ENCODE measurements at places on chromosomes 3 and 15.
A peak's percentile ranks its signal among the peaks of the same experiment; 100 is the strongest.

- no peak for DNase-seq
Observed at GRCh38 chr3:52794612-52795099, at the start of gene ITIH3. Gene ITIH3 (plus strand): TSS chr3:52794796. CDS start chr3:52794804, 8 bp downstream.

DNA sequence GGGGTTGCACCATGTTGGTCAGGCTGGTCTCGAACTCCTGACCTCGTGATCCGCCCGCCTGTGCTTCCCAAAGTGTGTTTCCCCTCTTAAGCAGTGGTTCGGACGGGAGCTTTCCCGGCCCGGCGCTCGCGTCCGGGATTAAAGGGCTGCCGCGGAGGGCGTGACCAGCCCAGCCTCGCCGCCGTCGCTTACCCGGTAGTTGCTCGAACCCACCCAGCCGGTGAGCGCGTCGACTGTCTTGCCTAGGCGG is 513 bp downstream of the CLASP2 start:
- DNase-seq = no peak

GRCh38 chr15:66965201-66965900 is 100.1 kb upstream of the SMAD3 start:
- no peak for DNase-seq

DNA sequence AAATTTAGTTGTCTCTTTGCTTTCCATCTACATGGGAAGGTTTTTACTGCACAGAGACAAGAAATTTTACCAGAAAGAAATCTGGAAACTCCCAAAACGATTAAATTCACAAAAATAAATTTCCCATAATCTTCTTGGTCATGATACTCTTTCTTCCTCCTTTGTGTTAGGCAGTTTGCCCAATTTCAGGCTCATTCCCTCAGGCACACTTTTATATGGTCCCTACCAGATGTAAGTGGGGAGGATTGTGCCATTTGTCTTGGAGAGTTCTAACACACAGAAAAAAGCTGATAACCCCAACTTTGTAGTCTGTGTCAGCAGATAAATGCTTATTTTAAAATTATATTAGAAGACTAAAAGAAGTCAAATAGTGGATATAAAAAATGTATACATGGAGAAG is 49.1 kb upstream of the CCDC50 start:
- DNase-seq = no peak

DNA sequence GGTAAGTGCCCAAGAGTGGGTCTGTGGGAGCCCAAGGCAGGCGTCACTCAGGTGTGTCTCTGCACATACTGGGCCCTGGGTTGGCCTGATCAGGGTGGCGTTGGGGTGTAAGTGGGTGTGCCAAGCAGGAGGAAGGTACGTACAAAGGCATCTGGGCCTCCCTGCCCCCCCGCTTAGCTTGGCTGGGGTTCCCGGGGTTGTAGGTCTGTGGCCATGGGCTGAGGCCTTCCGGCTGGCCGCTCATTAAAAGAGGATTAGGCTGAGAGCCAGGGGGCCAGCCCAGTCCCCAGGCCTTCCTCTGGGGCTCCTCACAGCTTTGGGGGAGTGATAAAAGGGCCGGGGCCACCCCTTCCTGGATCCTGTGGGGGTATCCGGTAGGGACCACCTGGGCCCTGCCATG is 13.3 kb downstream of the SEMA3F start:
- no peak for DNase-seq

GRCh38 chr15:71687902-71688508 is 122.3 kb upstream of the NR2E3 start:
- DNase-seq = no peak

DNA sequence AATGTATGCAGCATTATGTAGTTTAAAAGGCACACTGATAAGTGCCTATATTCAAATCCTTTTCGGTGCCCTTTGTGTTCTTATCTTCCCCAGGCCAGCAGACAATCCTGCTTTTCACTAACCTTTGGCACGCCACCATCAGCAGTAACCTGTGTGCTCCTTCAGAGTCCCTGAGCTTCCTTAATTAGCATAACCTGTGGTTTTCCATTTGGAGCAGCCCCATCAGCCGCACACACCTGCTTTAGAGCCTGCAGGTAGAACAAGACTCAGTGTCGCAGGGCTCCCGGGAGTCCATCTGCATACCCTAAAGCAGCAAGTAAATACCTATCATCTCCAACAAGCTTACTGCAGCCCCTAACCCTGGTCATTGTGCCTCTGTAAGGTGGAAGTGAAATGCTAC is 755.1 kb downstream of the ROBO2 start:
- no peak for DNase-seq

GRCh38 chr15:35603301-35603700 is 57.3 kb upstream of the DPH6 start:
- DNase-seq = peak; percentile 12

- no peak for DNase-seq
Observed at GRCh38 chr3:23112491-23112890, 90.6 kb upstream of the UBE2E2 start.

- DNase-seq = no peak
Observed at GRCh38 chr15:50562735-50563640, 16.5 kb upstream of the USP50 start.

- no peak for DNase-seq
Observed at GRCh38 chr15:25532269-25533140, 93.7 kb upstream of the UBE3A start.

DNA sequence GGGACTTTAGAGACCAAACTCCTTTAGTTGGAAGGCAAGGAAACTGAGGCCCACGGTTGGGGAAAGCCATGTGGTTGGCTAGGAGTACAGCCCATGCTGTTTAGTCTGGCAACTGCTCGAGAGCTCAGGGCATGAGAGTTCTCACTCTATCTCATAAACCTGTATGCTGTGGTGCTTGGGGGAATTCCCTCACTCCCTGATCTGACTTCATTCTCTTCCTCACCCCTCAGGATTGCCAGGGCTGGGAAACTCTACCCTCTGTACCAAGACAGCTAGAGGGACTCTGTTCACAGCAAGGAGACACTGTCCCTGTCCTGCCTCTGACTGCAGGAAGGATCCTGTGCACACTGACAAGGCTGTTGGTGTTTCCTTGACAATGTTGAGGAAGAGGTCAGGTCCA is 230.2 kb downstream of the ZNF621 start:
- DNase-seq = no peak

- DNase-seq = no peak
Observed at GRCh38 chr15:100033140-100033857, 300.1 kb upstream of the LYSMD4 start.

GRCh38 chr3:39809181-39809994 is at the start of gene MYRIP:
Gene MYRIP (plus strand): TSS chr3:39809609. CDS start chr3:39900817, 91,208 bp downstream.
- DNase-seq = peak; percentile 83

- DNase-seq = no peak
Observed at GRCh38 chr3:8001307-8001706, 500.3 kb upstream of the LMCD1 start.

DNA sequence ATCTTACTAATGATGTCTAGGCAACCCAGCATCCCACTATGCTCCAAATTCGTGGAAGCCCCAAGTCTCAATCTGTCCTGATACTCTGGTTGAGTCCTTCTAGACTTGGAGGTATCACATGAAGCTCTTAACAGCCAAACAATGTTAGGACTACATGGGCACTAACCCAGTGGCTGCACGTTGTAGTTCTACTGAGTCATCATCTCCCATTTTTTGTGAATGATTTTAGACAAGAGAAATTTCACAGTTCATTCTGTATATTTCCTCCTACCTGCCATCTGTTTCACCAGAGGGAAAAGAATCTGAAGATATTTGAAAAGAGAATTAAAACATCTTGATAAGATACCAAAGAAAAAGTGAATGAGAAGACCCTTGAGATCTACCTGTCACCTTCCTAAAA is 9.8 kb upstream of the WWTR1 start:
- DNase-seq = no peak

DNA sequence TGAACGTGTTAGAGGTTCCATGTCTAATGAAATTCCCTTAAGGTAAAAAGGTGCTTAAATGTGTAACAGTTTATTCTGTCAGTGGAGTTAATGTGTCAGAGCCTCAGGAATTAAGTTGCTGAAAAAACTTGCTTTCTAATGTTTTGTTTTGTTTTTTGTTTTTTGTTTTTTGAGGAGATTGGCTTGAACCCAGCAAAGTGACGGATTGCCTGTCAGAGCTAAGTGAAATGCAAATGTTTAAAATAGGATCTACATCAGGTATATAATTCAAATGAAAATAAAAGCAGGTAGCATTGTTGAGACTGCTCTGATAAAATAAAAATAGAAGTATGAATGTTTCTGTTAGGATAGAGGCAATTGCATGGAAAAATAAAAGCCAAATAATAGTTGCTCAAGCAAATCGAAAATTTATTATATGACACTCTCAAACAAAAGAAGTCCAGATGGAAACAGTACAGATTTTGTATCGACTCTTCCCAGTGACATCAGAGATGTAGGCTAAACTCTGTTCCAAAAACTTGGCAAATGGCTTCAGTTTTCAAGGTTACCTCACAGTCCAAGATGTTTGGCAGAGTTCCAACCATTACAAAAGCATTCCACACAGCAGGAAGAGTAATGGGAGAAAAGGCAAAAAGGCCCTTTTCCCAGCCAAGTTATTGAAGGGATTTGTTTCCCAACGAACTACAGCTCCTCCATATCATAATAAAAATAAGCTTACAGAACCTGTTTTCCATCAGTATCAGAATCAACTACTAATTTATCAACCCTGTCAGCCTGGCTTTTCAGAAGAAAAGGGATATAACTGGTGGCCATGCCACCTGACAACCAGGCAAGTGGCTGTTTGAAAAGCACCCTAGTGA is 291.0 kb downstream of the TBL1XR1 start:
- DNase-seq = no peak

DNA sequence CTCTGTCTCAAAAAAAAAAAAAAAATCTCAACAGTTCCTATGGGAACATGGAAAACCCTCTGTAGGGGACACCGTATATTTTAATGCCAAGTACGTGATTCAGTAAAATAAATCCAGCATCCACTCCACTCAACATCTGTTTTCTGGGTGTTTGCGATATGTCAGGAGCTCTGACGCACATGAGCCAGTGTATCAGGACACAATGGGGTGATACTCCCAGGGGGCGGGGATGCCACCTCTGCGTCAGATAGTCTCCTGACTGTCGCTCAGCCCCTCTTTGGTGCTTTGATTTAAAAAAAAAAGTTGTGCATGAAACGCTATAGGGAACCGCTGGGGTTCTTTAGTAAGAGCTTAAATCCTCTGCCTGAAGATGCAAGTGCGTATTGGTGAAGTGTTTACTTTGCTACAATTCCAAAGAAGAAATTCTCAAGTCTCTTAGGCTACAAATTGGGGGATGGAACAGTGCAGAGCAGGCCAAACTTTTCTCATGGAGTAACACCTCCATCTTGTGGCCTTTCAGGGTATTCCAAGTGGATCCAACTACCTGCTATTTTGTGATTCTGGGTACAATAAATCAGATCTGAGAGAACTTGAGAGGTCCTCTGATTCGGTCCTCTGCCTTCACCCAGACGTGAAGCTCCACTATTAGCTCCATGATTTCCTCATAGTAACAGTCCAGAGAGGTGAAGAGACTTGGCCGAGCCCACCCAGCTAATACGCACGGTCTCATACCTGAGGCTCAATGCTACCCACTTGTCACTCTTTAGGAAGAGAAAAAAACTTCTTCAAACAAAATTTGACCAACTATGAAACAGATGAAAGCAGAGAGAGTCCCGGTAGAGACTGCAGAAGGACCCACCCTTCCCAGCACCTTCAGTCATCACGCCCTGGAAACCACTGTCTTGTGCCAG is 9.3 kb upstream of the NR2E3 start:
- DNase-seq = peak; percentile 70
